ENCODE measurements at places on chromosomes 5 and 9. TPM values are rescaled to one million over a fixed set of nuclear protein-coding genes. Genes with fewer than 3 reads are reported as not detected.

DNA sequence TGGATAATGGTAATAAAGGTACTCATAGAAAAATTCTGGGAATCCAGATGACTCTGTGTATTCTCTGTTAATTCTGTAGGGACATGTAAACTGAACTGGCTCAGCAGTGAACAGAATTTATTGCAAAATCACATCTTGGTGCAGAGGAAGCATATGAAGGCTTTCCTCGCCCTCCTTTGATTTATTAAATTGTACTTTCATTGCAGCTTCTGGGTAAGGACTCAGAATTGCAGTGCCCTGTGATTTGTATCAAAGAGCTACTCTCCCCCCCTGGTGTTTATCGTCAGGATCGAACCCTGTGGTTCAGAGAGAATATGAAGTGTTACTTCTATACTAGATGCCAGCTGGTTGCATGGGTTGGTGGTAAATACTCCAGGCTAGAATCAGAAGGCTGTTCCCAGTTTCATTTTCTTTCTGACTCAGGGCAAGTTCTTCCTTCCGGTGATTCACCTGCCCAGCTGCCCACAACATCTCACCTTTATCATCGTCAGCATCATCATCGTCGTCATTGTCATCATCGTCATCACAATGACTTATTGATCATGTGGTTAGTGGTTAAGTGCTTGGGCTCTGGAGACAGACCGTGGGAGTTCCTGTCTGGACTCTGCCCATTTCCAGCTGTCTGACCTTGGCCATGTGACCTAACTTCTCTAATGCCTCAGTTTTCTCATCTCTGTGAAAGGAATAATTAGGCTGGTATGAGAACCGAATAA, 238.8 kb downstream of the ARHGAP26 start:
- no peak for DNase-seq
- H3K4me1 ChIP-seq = no peaks in the 10 kb centered on the region
- H3K27ac ChIP-seq = no peak overlapping the region
- no peak overlapping the region for H3K4me3 ChIP-seq
- H3K36me3 ChIP-seq = no peaks in the 10 kb centered on the region

- no peaks in the 10 kb centered on the region for H3K4me1 ChIP-seq
- H3K27ac ChIP-seq = no peak overlapping the region
- H3K36me3 ChIP-seq = no peaks in the 10 kb centered on the region
- no peak for DNase-seq
- H3K4me3 ChIP-seq = no peak overlapping the region
Measured at GRCh38 chr5:74312746-74313145, 327.8 kb downstream of the ENC1 start.

C9orf153 gene
- 0.80 TPM for total RNA-seq

GRCh38 chr5:28208356-28208755, 1170.0 kb upstream of the CDH9 start:
- no peak overlapping the region for H3K27ac ChIP-seq
- H3K36me3 ChIP-seq = no peaks in the 10 kb centered on the region
- no peak for DNase-seq
- no peaks in the 10 kb centered on the region for H3K27me3 ChIP-seq
- no peak overlapping the region for H3K4me3 ChIP-seq

NRARP gene
- 3.5 TPM for total RNA-seq

GRCh38 chr5:61650661-61651060, 318.6 kb downstream of the ZSWIM6 start:
- H3K4me3 ChIP-seq = no peak overlapping the region
- H3K4me1 ChIP-seq = no peaks in the 10 kb centered on the region
- no peak for DNase-seq
- H3K27ac ChIP-seq = no peak overlapping the region
- H3K36me3 ChIP-seq = no peaks in the 10 kb centered on the region

DNA sequence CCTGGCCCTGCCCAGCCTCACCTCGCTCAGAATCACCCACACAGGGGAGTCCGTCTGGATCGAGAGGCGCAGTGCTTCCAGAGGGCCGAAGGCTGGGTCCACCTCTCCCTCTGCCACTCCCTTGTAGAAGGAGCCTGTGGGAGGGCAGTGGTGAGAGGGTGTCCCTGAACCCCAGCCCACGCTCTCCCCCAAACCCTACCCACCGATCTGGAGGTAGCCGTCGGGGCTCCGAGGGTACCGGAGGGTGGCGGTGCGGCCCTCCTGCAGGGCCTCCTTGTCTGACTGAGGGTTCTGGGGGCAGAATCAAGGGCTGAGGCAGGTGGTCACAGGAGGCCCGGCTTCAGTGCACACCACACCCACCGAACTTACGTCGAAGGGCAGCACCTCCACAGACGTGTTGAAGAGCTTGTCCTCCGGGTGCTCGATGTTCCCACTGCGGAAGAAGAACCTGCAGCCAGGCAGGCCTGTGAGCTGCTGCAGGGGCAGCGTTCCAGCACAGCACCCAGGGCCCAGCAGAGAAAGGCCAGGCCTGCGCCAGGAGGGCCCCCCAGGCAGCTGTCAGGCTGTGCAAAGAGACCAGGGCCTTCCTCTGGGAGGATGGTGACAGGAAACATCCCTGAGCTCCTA, 4.5 kb downstream of the LTC4S start:
- H3K27ac ChIP-seq = no peak overlapping the region
- peaks cover 29% of the 10 kb centered on the region for H3K4me1 ChIP-seq
- no peak overlapping the region for H3K4me3 ChIP-seq
- DNase-seq = no peak
- no peaks in the 10 kb centered on the region for H3K27me3 ChIP-seq

MLANA gene
- not detected for total RNA-seq

GRCh38 chr5:172325452-172325851, 41.9 kb upstream of the UBTD2 start:
- H3K4me1 ChIP-seq = no peaks in the 10 kb centered on the region
- no peak for DNase-seq

LRRC14B gene
- 0.33 TPM for total RNA-seq

DNA sequence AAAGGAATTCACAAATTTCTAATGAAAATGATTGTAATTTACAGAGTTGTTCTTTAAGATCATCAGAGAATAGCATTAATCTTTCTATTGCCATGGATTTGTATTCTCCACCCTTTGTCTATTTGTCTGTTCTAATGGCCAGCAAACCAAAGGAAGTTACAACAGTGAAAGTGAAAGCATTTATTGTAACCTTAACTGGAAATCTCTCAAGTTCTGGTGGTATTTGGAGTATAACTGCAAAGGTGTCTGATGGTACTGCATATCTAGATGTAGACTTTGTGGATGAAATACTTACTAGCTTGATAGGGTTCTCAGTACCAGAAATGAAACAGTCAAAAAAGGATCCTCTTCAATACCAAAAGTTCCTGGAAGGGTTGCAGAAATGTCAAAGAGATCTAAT, 21.7 kb downstream of the RMI1 start:
- H3K27me3 ChIP-seq = no peaks in the 10 kb centered on the region
- H3K4me1 ChIP-seq = no peaks in the 10 kb centered on the region
- no peak overlapping the region for H3K27ac ChIP-seq
- no peak overlapping the region for H3K4me3 ChIP-seq

- no peak for DNase-seq
- H3K4me1 ChIP-seq = no peaks in the 10 kb centered on the region
- no peak overlapping the region for H3K27ac ChIP-seq
Measured at GRCh38 chr5:83368835-83369234, 102.7 kb upstream of the VCAN start.

DNA sequence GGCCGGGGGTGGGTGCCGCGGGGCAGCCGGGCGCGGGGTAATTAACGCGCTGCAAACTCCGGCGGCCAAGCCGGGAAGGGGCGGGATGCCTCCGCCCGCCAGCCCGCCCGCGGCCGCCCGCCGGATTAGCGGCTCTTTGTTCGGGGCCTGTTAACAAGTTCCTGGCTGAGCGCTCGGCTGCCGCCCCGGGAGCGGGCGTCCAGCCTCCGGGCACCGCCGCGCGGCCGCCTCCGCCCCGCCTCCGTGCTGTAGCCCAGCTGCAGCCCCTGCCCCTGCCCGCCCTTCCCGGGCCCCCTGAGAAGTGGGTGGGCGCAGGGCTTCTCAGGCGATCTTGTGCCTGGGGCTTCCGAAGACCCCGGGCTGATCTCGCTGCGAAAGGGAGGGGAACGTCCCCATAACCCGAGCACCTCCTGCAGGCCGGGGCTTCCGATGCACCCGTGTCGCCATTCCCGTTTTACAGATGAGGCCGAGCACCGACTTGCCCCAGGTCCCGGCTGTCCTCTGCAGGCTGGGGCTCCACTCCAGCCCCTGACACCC, 7.5 kb downstream of the UNC5A start:
- no peaks in the 10 kb centered on the region for H3K4me1 ChIP-seq
- no peak overlapping the region for H3K27ac ChIP-seq
- no peaks in the 10 kb centered on the region for H3K36me3 ChIP-seq
- no peak for DNase-seq
- peaks cover 8% of the 10 kb centered on the region for H3K27me3 ChIP-seq
- peak overlapping the region; percentile 62 for H3K4me3 ChIP-seq

DNA sequence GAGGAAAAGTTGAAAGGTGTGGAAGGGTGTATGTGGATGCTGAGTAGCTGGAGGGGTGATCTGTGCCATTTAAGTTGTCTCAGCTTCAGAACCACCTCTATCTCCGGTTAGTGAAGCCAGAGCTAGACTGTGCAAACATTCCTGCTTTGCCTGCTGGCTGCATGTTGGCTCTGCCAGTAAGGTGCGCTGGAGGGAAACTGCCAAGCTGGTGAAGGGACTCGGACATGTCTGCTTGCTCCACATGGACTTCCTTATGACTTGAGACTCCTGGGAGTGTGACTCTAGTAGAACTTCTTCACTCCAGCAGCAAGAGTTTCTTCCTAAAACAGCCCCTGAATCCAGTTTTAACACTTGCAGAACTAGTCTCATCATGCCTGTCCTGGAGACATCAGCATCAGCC, 27.9 kb downstream of the DAB2 start:
- H3K4me1 ChIP-seq = no peaks in the 10 kb centered on the region
- H3K27me3 ChIP-seq = no peaks in the 10 kb centered on the region

MSANTD3 gene
- 13.0 TPM for total RNA-seq

GRCh38 chr5:10538789-10539686, 24.8 kb upstream of the ANKRD33B start:
- H3K36me3 ChIP-seq = no peaks in the 10 kb centered on the region
- H3K4me3 ChIP-seq = no peak overlapping the region
- no peak overlapping the region for H3K27ac ChIP-seq
- no peak for DNase-seq
- H3K4me1 ChIP-seq = no peaks in the 10 kb centered on the region
